HT-29 (cell line): ENCODE measurements at places on chromosomes 3 and 15.

DNA sequence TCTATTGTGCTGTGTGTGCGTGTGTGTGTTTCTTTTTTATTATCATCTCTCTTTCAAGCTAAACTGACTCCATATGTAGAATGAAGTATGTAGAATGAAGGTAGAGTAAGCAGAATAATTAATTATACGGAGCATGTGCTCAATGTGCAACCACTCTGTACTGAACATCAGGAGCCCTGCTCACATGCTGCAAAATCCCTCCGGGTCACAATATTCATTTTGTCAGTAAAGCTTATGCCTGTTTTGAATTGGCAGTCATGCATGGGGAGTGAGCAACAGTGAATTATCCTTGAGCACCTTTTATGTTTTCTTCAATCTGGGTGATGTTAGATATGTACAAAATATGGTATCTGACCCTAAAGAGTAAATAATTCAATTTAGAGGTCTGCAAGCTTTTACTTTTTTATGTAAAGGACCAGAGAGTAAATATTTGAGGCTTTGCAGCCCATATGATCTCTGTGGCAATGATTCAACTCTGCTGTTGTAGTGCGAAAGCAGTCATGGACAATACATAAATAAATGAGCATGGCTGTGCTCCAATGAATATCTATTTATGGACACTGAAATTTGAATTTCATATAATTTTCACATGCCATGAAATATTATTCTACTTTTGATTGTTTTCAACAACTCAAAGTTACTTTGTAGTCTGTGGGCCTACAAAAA lies 199.9 kb downstream of the VGLL3 start:
- DNase-seq = no peak

GRCh38 chr3:188925376-188925775 lies 246.4 kb upstream of the TPRG1 start:
- DNase-seq = no peak

DNA sequence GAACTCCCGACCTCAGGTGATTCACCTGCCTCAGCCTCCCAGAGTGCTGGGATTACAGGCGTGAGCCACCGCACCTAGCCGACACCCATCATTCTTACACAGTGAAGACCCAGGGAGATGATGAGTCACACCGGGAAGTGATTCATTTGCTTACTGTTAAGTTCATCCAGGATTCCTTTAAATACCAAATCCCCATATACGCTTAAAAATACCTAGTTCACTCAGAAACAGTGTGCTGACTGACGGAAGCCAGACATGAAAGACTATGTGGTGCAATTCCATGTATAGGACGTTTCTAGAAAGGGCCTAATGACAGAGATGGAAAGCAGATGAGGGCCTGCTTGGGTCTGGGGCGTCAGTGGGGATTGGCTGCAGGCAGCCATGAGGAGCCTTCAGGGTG lies 75.2 kb downstream of the APBA2 start:
- DNase-seq = peak; percentile 9

- DNase-seq = peak; percentile 37
These were observed 27.0 kb upstream of the POLG start for GRCh38 chr15:89361451-89362202.

GRCh38 chr3:89571707-89572106 lies 464.3 kb downstream of the EPHA3 start:
- DNase-seq = no peak

DNA sequence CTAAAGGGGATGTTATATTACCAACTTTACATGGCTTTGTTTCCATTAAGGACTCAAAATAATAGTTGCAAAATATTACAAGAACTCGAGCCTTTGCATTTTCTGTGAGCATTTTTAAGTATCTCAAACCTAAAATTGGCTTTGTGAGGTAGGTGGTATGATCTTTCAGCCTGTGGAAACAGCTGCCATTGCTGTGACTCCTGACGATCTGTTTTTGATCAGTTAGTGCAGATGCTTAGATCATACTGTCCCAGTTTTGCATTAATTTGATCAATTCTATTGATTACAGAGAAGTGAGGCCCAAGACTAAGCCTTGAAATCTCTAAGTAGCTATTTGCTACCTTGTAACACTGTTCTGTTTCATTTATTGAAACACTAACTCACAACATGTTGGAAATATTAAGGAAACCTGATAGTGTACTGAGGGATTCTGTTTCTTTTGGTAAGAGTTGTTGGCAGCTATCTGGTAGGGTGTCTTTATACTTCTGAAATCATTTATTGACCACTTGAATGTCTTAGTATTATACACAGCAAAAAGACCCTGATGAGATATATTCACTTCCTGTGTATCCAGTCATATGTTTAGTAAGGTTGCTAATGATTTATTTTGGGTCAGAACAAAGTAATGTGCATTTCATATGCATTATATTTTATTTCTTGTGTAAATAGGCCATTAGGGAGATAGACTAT lies 14.8 kb downstream of the SKIL start:
- DNase-seq = no peak

- DNase-seq = no peak
These were observed 80.1 kb downstream of the SSR3 start for GRCh38 chr3:156474560-156475389.

- no peak for DNase-seq
These were observed 292.8 kb upstream of the LYSMD4 start for GRCh38 chr15:100026041-100026440.

GRCh38 chr3:10763248-10763620 lies 52.8 kb upstream of the SLC6A11 start:
- no peak for DNase-seq

DNA sequence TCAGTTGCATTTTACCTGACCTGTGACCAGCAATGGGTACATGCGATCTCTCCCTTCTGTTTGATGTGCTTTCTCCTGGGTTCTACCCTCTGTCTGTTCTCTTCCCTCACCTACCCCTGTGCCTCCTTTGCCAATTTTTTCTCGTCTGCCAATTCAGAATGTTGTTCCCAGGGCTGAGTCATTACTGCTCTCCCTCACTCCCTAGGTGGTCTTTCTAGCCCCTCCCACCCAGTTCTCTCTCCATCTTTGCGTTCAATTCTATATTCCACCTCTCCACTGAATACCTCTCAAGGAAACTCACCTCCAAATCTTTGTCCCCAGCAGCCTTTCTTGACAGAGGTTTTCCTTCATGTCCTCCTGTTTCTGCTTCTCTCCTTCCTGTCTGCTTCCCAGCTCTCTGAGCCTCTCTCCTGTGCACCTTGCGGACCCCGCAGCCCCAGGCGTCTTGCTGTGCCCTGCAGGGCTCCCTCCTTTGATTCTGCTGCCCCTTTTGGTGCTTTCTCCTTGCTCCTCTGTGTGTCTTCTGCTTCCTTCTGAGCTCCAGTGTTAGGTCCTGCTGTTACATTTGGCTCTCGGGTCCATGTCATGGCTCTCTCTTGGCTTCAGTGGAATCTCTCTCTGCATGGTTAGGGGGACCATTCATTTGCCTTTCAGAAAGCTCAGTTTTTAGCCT lies 398.2 kb upstream of the TPM1 start:
- DNase-seq = no peak

GRCh38 chr3:33439546-33440327 lies 468 bp downstream of the UBP1 start:
- DNase-seq = peak; percentile 54

DNA sequence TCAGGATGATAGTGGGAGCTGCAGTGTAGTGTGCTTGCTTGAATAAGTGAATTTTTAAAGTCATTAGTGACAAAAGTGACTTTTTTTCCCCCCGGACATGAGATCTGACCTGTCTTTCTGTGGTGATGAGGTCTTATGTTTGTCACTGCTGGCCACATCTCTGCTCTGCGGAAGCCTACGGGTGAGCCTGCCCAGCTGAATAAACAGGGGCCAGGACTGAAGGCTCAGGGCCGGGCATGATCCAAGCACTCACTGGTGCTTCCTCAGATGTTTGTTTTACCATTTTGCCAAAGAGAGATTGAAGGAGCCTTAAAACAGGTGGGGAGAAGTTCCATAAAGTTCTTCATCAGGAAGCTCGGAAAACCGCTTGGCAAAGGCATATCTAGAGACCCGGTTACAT lies 35.0 kb downstream of the RPL39L start:
- DNase-seq = no peak

DNA sequence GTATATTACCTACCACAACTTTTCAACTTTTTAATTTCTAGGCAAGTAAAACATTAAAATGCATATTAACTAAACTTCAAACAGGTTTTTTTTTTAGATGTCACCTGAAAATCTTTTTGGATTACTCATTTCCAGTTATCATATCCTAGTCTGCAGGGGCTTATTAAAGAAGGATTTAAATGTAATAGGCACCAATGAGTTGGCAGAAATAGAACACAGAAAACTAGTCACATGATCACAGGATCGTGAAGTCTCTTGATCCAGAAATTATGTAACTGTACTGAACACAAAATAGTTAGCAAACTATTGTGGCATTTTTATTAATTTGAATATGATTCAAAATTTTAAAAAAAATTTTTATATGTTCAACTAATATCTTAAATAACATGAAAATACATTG lies 654.4 kb upstream of the NAALADL2 start:
- no peak for DNase-seq

DNA sequence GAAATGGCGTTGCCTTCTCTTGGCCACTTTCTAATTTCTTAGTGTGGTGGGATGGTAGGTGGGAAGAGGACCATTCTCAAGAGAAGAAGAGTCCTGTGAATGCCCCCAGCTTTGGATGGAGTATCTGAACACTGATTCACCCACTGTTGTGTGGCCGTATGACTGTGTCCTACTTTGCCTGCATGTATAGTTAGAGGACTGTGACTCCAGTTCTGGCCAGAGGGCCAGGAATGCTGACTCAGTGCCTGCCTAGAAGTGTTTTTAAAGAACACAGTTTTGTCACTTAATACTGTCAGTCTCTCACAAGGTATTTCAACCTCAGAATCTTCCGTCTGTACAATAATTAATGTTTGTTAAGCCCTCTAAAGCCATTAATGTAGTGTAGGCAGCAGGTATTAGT lies 2.1 kb downstream of the SEC61A1 start:
- DNase-seq = no peak

GRCh38 chr3:13163848-13164382 lies 90.7 kb upstream of the IQSEC1 start:
- DNase-seq = no peak

GRCh38 chr15:29220852-29221251 lies 48.8 kb downstream of the NSMCE3 start:
- DNase-seq = no peak

GRCh38 chr3:64278625-64279024 lies 53.4 kb upstream of the PRICKLE2 start:
- DNase-seq = no peak

- peak; percentile 43 for DNase-seq
These were observed 19.6 kb upstream of the DGKG start for GRCh38 chr3:186381424-186382216.

- DNase-seq = peak; percentile 94
These were observed 15.6 kb upstream of the MAGEF1 start for GRCh38 chr3:184727357-184728009.

GRCh38 chr3:182436547-182436946 lies 356.8 kb upstream of the ATP11B start:
- DNase-seq = no peak

- DNase-seq = peak; percentile 60
These were observed 89.3 kb downstream of the SLCO3A1 start for GRCh38 chr15:91942720-91943394.

DNA sequence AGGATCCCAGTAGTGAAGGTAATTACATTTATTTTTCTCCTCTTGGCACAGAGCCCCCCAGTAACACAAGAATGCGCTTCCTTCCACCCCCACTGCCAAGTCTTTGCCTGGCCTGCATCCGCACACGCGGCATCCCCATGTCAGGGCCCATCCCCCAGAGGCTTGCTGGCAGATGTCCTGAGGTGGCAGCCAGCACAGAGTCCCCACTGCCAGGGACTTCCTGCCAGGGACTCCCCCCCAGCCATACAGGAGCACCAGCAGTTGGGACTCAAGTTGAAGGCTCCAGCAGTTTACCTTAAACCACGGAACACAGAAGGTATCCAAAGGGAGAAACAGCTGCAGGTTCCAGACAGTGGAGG lies 41.0 kb downstream of the MEGF11 start:
- no peak for DNase-seq

GRCh38 chr3:120846073-120846472 lies 61.9 kb upstream of the STXBP5L start:
- DNase-seq = no peak

DNA sequence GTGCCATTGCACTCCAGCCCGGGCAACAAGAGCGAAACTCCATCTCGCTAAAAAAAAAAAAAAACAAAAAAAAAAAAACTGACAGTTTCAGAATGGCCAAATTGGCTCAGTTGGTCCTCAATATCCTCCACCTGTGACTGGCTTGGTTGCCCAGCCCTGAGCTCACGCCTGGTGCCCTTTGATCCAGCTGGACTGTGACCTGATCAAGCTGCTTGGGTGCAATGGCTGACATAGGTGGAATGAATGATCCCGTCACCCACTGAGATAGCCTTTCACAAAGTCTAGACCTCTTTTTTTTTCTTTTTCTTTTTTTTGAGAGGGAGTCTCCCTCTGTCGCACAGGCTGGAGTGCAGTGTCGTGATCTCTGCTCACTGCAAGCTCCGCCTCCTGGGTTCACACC lies 254.6 kb downstream of the FOXP1 start:
- DNase-seq = no peak

- DNase-seq = no peak
These were observed 132.5 kb downstream of the PEAK1 start for GRCh38 chr15:77287385-77287784.

DNA sequence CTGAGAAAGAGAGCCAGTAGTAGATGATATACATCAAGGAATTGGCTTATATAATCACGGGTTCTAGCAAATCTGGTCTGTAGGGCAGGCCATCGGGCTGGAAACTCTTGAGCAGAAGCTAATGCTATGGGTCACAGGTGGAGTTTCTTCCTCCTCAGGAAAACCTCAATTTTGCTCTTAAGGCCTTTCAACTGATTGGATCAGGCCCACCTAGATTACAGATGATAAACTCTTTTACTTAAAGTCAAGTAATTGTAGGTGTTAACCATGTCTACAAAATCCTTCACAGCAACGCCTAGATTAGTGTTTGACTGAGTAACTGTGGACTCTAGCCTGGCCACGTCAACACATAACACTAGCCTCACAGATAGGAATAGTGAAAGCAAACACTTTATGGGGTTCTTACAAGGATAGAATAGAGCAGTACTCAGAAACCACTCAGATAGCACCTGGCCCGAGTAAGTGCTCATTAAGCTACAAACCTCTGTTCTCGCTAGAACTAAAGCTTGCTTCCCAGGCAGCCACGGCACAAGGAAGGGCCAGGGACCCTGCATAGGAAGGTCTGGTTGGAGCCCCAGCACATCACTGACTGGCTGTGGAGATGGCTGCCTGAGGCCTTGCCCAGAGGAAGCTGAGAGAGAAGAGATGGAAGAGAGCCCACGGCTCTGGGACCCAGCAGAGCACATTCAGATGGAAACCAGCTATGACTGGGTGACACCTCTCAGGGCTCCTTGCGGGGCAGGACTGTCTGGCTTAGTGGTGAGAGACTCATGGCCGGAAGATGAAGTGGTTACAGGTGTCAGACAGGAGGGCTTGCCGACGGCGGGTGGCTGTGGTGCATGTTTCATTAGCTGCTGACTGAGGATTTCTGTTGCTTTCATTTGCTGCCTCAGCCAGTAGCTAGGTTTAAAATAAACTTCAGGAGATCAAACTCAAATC lies 202.5 kb upstream of the TLE3 start:
- no peak for DNase-seq

DNA sequence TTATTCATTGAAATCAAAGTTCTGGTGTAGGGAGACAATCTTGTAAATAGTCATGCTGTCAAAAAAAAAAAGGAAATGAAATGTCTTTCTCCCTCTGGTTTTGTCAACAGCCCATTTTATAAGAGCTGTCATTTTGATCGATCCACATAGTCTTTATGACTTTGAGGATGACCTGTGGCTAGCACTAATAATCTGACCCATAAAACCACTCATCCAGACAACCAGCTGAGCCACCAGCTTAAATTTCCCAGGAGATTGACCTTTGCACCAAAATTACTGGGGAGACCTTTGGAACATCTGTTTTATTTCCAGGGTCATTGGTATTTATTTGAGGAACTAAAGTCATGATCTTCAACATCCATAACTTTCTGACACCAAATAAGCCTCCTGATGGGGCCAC lies 98.5 kb upstream of the MME start:
- no peak for DNase-seq
